Activated naive CD4-positive, alpha-beta T cell treated with anti-CD3 and anti-CD28 coated beads, Interleukin-2, amount 10 ng/mL, durations not matched to agents 7 days and 5 days (primary cell): ENCODE measurements at places on chromosomes 3 and 15.

GRCh38 chr3:174863488-174863887, 4.4 kb downstream of the NAALADL2 start:
- DNase-seq, result no peak

- no peak for DNase-seq
These were observed 42.8 kb upstream of the PTPRG start for GRCh38 chr3:61518590-61518989.

DNA sequence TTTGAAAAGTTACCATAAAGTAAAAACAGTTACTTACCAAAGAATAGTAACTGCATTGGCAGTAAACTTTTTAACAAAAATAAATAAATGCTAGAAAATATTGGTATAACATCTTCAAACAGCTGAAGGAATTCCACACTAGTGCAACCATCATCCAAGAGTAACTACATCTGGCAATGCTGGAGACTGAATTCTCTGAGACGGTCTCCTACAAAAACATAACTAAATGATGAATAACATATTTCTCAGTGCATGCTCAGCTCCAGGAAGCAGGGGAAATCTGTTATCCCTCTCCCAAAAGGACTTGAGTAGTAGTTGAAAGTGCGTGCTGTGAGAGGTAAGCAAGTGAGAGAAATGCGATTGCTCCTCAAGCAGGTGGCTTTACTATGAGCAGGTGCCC, 526.8 kb upstream of the CCDC54 start:
- no peak for DNase-seq

DNA sequence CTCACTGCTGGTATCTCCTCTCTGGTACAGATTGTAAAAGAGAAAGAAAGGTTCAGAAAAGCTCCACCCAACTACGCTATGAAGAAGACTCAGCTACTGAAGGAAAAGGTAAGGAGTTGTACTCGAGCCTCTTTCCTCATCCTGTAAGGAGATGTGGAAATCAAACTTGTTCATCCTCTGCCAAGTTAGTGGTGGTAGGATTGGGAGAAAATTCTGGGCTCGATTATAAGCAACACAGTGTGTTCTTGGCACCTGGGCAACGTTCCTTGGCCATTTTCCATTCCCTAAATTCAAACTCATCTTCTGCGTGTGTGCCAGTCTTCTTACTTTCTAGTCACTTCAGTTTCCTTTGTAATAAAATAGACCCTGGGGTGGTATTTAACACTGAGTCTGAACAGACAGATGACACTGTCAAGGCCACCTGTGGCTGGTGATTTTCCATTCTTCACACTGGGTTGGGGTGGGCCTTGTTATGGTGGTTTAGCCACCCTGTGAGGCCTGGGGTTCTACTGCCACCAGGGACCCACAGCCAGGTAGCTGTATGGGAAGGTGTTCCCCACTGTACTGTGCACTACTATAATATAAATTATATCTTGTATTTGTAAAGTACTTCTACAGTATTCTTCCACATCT, 17.1 kb upstream of the ITPKA start:
- DNase-seq, result no peak

DNA sequence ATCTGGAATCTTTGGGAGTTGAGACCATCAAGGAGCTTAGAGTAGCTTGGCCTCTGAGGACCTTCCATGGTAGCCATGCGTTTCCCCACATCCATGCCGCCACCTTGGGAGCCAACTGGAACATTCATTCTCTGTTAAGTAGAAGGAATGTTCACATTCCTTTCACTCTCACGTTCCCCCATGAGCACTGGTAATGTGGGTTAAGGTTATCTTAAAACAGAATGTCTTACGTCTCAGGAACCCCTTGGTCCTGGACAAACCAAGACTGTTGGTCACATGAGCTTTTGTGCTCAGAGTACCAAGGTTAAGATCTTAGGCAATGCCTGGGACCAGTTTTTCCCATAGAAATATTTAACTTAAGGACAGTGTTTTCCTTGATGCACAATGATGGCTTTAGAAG, 211.7 kb upstream of the UBE2E1 start:
- no peak for DNase-seq

DNA sequence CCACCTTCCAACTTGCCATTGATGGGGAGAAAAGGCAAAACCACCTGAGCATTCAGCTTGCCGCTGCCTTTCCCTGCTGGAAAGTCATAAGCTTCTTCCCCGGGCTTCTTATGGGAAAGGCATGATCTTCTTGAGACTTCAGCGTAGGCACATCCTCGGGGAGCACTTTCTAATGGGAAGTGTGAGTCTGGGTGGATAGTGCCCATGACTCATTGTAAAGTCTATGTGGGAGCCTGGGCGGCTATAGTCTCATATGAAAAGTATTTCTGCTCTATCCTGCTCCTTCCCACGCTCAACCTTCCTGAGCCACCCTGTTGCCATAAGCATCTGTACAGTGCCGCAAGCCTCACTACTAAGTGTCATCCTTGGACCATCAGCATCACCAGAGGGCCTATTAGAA, 309.9 kb upstream of the THBS1 start:
- DNase-seq, result no peak
